ENCODE measurements at places on chromosomes 4 and X.

DNA sequence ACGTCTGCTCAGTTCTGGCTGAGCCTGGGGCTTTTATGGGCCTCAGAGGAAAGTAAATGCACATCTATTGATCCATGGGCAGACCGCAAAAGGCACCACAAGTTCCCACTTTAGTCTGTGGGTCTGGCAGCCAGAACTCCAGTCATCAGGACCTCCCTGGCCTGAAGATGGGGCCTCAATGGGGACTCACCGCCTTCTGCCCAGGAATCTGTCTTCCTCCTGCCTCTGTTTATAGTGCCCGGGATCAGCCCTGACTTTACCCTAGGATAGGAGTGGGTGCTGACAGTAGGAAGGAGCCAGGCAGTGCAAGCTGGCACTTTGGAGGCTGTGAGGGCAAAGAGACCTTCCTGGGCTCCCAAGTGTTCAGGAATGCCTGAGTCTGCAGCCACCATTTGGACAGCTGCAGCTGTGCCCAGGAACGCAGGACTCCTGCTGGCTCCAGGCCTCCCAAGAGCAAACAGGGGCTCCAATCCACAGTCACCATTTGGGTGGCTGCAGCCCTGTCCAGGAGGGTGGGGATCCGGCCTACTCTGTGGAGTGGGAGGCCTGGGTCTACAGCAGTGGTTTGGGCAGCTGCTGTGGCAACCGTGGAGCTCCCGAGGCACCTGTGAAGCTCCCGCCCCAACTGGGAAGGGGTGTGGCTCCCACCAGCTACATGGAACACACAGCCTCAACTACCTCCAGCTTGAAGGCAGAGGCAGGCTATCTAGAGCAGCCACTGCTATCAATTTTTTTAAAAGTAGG, 1440.9 kb upstream of the ADGRL3 start:
- no peak for DNase-seq

- DNase-seq = no peak
Measured at GRCh38 chrX:69038816-69039215, 126.4 kb downstream of the PJA1 start.

DNA sequence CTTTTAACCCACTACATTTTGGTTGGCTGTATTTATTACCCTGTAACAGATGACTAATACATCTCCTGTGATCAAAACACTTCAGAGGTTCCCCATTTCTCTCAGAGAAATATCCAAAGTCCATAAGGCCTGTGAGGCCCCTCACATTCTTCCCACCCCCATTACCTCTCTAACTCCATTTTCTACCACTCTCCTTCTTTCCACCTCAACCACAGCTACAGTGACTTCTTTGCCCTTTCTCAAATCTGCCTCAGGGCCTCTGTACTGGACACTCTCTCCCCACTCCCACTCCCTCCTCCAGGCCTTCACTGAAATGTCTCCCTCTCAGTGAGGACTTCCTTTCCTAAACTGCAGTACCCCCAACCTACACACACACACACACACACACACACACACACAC, 8.4 kb upstream of the TMEM144 start:
- no peak for DNase-seq

- DNase-seq = no peak
Measured at GRCh38 chr4:133147921-133148689, 989 bp upstream of the PCDH10 start.

GRCh38 chrX:39560271-39560670, 537.5 kb downstream of the BCOR start:
- DNase-seq = no peak

GRCh38 chrX:39309721-39310152, 508.5 kb downstream of the MID1IP1 start:
- DNase-seq = no peak

DNA sequence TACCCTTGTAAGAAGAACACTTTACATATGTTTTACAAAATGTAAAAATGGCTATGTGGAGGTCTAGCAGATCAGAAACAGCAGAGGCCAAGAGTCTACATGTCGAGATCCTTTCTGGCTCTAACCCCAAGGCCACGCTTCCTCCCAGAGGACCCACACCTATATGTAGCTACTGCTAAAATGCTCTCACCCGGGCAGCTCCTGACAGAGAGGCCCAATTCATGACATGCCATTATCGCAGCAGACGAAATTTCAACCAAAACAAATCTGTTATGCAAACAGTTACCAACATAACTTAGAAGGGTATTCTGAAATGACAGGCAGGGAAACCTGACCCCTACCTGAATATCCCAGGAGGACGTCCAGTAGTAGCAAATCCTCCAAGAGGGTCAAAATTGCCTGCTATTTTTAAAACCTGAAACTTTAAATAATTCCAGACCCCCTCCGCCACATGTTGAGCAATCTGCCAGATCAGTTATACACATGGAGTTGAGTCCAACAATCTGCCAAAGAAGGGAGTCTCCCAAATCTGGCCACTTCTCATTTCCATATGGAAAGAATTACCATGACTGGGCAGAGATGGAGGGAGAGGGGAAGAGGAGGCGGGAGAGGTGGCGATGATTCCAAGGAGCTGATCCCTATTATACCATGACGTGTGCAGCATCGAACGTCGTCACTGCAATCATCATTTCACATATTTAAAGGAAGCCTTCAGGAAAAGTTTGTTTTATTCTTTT, 192.9 kb upstream of the TBL1X start:
- DNase-seq = peak; percentile 75

- no peak for DNase-seq
Measured at GRCh38 chr4:42871671-42872290, 20.7 kb upstream of the GRXCR1 start.

DNA sequence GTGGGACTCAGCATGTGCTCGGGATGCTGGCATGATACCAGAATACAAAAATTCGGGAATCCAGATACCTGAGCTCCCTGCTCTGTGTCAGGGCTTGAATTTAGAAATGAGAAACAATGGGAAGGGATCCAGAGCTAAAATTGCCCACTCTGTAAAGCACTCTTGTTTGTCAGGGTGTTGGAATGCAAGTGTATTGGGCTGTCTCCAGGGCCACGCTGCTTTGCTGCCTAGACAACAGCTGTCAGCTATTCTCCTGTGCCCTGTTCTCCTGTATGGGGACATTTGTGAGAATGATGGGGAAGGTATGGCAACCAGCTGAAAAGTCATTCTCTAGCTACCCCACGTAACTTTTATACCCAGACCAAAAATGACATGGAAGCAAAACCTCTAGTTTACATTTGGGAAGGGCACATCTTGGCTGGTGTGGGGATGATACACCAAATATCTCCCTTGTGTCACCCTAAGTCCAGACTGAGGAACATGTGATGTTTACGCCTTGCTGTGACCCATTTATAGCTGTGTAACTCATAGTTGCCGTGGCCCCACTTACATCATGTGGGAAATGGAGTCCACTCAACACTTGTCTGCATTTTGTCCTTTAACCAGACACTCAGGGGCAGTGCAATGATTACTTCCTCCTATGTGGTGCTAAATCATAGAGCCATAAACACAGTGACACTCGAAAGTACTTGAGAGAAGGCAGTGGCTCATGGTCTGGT, 46.6 kb downstream of the SMPX start:
- no peak for DNase-seq

DNA sequence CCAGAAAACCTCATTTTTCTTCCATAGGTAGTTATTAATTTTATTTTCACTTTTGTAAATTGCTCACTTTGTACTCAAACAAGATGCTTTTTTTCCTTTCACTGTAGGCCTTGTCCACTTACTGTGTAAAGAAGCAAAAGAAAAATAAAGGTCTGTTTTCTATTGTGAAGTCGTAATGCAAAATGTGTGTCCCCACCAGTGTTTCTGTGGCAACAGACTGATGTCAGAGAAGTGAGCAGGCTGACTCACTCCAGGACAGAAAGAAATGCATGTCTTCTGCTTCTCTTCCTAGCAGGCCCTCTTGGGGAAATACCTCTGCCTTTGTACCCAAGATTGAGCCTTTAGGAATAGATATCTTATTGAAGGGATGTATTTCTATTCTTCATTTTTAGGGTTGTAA, 30.3 kb downstream of the INPP4B start:
- DNase-seq = peak; percentile 28

- DNase-seq = no peak
Measured at GRCh38 chrX:14232688-14233087, 203.0 kb upstream of the GEMIN8 start.

DNA sequence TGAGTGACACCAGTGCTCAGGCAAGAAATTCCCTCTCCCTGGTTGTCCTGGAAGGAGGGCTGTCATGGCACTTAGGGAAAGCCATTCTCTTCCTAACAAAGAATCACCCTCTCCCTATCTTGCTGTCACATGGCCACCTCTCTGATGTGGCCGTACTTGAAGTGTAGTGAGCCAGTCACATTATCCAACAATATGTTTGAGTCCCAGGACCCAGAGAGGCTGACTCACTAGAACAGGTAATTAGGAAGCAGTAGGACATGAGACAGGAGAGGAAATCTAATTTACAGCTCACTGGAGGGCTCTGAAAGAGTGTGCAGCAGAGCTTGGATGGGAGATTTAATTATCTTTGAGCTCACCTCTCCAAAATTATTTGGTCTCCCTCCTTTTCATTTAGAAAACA, 299.1 kb downstream of the ARHGAP24 start:
- no peak for DNase-seq

DNA sequence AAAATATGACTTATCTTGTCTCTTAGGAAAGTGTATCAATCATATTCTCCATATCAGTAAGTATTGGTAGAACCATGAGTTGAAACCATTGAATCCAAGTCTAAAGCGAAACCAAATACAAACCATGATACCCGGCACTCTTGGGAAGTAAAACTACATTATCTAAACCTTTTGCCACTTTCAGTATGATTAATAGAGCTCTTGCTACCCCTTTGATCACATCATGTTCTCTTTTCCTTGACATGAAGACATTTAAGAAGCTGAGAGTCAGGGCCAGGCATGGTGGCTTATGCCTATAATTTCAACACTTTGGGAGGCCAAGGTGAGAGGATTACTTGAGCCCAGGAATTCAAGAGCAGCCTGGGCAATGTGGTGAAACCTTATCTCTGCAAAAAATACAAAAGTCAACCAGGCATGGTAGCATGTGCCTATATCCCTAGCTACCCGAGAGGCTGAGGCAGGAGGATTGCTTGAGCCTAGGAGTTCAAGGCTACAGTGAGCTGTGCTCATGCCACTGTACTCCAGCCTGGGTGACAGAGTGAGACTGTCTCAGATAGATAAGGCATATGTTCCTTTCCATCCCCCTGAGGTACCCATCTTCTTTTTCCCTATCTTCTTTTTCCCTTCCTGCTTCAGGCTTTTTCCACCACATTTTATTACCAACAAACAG, 45.4 kb downstream of the CEP135 start:
- no peak for DNase-seq

DNA sequence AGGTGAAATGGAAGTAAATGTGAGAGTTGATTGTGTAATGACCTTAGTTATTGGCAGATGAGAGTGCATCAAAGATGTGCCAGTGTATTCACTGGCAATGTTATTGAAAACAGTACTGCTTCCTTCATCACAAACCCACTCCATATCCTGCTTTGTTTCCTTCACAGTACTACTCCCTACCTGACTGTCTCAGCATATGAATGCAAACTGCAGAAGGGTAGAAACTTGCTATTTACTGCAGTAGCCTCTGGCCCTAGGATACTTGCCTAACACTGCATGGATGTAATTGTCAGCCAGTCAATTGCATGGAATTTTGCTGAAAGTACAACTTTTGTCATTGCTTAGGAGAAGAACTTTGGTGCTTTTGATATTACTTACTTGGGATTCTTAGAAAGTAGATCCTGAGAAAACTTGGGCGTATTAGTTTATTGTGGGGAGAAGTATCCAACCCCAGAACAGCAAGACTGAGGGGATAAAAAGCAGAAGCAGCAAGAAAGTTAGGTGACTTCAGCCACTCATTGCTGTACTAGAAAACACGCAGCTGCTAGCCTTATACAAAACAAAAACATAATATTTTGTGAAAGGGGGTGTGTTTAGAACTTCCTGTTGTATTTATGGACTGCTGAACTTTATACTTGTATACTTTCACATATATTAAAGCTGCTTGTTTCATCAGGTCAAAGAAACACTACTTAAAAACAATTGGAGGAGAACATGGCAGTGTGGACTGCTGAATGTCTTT, 219.0 kb downstream of the CCNG2 start:
- DNase-seq = no peak

DNA sequence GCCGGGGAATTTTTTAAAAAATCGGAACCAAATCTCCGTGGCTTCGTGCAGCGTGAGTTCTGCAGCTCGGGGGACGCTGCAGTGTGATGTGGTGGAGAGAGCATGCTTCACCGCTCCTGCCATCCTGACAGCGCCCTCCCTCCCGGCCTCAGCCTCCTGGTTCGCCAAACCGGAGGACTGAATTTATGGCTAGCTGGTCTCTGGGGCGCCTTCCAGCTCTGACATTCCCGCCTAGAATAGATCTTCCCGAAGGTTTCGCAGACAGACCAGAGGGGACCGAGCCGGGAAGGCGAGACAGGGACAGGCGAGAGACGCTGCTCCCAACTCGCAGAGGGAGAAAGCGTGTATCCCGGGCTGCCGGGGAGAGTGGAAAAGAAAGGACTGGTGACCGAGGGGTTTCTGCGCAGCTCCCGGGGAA, 25.9 kb downstream of the HOPX start:
- no peak for DNase-seq

- peak; percentile 60 for DNase-seq
Measured at GRCh38 chrX:22742174-22742573, 257.6 kb upstream of the DDX53 start.

- no peak for DNase-seq
Measured at GRCh38 chr4:39637586-39638353, 895 bp downstream of the SMIM14 start.

GRCh38 chrX:139842326-139843185, 90.3 kb downstream of the ATP11C start:
- DNase-seq = no peak

GRCh38 chr4:114785570-114785969, 187.0 kb downstream of the UGT8 start:
- no peak for DNase-seq

All from fibroblast of skin of left quadriceps (primary cell).